Chondrocyte (in vitro differentiated cells): ENCODE measurements at places on chromosomes 5 and 9. TPM values are rescaled to one million over a fixed set of nuclear protein-coding genes. Genes with fewer than 3 reads are reported as not detected.

DNA sequence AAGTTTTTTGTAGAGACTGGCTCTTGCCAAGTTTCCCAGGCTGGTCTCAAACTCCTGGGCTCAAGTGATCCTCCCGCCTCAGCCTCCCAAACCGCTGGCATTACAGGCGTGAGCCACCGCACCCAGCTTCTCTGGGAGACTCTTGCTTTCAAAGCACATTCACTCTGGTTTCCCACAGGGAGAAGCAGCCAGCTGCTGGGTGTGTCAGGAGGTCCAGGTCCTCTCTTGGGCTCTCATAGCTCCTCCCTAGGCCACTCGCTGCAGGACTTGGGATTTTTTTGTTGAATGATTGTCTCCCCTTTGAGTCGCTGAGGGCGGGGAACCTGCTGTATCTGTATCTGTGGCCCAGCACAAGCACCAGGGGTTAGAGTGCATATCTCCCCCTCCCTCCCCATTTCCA lies 68.4 kb upstream of the RAPGEF1 start:
- DNase-seq, result no peak

Gene IFNA21
- not detected in 3 replicates for total RNA-seq

Gene NEUROG1
- not detected in 3 replicates for total RNA-seq

Gene FAM78A
- total RNA-seq, result 1.4 to 1.6 TPM (median 1.5 TPM) in 3 replicates

DNA sequence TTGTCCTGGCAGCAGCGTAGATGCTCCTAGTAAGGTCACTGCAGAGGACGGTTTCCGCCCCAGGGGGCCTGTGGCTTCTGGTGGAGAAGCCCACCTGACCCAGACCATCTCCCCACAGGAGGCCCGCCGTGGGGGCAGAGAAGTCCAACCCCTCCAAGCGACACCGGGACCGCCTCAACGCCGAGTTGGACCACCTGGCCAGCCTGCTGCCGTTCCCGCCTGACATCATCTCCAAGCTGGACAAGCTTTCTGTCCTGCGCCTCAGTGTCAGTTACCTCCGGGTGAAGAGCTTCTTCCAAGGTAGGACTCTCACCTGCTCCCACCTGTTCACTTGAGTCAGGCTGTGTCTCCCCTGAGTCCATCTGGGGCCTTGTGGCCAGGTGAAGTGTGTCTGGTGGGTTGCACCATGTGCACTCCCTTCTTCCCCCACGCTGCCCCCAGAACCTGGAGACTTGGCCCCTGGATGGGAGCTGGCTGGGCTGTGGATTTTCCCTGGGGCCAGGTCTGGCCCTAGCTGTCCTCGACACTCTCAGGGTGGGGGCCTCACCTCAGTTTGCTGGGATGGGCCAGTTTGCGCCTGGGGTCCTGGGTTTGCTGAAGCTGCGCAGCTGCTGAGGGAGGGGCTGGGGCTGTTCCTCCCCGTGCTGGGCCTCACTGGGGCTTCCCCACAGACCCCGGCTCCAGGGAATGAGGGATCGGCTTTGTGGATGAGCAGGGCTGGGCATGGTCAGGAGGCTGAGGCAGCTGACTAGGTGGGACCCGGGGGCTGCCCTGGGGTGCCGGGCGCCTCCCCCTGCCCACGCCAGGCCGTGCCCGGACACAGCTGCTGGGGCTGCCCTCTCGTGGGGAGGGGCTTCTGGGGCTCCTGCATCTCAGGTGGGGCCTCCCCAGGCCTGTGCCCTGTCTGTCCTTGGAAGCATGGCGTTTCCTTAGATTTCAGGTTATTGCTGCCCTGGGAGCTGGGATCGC lies 32.4 kb downstream of the AHRR start:
- no peak for DNase-seq

Gene IL33
- total RNA-seq, result not detected in 3 replicates
